ENCODE measurements at places on chromosomes 6 and 20.
A peak's percentile ranks its signal among the peaks of the same experiment; 100 is the strongest.

DNA sequence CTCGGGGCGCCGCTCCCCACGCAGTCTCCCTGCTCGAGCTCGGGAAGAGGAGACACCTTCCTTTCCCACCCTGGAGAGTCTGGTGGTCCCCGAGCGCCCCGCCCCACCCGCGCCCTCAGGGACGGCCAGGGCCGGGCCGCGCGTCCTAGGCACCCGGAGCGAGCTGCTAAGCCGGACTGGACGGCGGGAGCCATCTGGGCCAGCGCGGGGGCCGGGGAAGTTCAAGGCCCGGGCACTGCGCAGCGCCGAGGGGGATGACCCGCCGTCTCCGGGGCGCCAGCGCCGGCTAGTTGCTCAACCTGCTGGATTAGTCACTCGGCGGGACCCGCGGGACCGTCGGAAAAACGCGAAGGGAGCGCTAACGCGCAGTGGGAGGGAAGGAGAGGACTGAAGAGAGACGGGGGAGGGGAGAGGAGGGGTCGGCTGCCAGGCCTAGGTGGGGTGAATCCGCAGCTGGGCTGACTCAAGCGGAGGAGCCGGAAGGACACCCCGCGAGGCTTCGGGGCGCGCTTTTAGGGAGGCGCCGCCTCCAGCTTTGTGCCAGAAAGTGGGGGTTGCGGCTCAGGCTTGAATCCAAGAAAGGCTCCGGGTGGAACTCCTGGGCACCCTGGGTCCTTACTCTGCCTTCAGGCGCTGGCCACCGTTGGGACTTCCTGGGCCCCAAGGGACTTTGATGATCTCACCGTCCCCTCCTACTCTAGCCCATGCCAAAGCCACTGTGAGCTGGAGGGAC lies 75.7 kb upstream of the FOXP4 start:
- no peak for DNase-seq

DNA sequence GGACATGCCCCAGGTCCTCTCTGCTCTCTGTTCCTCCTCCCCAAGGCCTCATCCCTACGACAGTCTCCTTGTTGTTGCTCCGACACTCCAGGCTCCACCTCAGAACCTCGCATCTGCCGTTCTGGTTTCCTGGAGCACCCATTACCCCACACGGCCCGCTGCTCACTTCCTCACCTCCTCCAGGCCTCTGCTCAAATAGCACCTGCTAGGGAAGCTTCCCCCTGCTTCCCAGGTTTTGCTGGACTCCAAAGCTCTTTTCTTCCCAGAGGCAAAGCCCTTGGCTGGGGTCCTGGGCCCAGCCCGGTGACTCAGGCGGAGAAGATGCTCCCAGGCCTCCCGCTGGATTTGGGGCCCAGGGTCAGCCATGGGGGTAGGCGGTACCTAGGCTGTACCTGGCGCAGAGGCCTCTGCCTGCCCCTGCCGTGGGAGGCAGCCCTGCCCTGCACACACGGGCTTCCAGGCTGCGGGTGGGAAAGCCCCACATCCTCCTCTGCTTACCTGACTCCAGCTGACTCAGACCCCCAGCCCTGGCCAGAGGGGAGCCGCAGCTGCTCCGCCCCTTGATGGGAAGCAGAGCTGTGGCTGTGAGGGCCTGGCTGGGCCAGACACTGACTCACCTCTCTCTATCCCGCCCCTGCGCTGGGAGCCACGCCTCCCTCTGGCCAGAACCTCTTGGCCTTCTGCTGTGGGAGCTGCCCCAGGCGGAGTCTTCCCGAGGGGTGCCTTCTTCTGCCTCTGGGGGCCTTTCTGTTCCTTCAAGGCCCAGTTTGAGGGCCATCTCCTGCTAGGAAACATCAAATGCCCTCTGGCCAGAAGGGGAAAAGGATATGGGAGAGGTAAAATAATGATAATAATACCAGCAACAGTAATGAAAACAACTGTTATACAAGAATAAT lies 130.5 kb downstream of the CEBPB start:
- no peak for DNase-seq

DNA sequence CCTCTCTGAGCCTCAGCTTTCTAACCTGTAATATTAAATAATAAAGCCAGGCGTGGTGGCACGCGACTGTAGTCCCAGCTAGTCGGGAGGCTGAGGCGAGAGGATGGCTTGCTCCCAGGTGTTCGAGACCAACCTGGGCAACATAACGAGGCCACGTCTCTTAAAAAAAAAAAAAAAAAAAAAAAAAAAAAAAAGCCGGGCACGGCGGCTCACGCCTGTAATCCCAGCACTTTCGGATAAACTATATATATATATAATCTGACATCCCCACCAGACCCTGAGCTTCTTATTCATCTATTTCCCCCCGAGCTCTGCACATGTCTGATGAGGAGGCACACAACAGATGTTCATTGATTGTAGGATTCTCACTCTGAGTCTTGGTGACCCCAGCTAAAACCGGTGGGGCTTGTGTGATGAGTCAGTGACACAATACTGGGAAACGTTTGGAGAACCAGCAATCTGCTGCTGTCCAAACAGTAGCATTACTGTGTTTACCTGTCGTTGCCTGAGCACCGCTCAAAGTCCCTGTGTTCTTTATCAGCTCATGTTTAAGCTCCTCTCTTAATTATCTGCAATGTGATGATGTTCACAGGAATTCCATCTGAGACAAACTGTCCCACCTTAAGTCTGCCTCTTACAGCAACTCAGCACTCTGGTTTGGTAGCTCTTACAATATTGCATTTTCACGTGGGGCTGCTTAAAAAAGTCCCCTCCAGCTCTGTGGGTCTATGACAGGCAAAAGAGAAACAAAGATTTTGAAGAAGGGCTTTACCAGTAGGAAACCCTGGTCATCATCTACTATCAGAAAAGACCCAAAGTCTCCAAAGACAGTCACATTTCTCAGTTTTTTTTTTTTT lies 1.0 kb upstream of the SPATA2 start:
- DNase-seq, result peak; percentile 77

GRCh38 chr6:36242161-36242560 lies 27.7 kb upstream of the PNPLA1 start:
- DNase-seq, result no peak

GRCh38 chr6:32845384-32845884 lies 1.6 kb upstream of the PSMB8 start:
- DNase-seq, result peak; percentile 82

GRCh38 chr20:19251958-19252357 lies 39.5 kb downstream of the SLC24A3 start:
- no peak for DNase-seq

DNA sequence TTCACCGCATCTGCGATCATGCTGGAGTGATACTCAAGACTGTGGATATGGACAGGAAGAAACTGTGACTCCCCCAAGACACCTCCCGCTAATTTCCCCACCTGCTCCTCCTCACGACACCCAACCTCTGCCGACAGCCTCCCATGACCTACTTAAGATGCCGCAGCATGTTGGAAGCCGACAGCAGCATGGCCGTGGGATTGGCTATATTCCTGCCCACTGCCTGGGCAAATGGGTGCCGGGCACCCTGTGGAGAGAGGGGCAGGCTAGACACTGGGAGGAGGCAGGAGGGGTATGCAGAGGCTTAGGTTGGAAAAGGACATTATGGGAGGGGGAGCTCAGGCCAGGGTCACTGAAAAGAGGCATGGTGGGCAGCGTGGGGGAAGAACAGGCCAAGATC lies 4.5 kb downstream of the IDH3B start:
- no peak for DNase-seq

Measured in activated CD8-positive, alpha-beta memory T cell treated with anti-CD3 and anti-CD28 coated beads, Interleukin-2, amount 10 ng/mL, durations not matched to agents 7 days and 5 days (primary cell).